Epithelial cell of umbilical artery (primary cell): ENCODE measurements at places on chromosomes 3 and 15. TPM values are rescaled to one million over a fixed set of nuclear protein-coding genes. Genes with fewer than 3 reads are reported as not detected.

POLQ gene
- 6.2 and 8.4 TPM in 2 replicates for total RNA-seq

TMEM207 gene
- not detected in 2 replicates for total RNA-seq

DLL4 gene
- total RNA-seq, result 88.8 and 218 TPM in 2 replicates

CHL1 gene
- total RNA-seq, result not detected in 2 replicates

MKRN3 gene
- not detected in 2 replicates for total RNA-seq

INO80 gene
- total RNA-seq, result 20.1 and 20.8 TPM in 2 replicates
